ENCODE measurements at places on chromosomes 12 and 14.

DNA sequence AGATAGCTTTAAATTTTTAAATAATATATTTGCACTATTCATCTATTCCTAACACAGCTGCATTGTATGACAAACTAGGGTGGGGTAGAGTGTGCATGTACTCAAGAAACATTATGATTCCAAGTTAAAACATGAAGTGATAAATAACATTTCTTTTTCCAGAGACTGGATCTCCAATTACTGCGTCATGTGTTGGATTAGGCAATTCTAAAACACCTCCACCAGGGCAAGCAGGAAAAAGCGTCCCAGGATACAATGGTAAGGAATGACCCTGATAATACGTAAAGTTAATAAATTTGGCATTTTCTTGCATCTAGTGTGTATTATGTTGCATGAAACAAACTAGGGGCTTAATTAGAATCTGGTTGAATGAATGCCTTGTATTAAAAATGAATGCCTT is 138.9 kb downstream of the ACSS3 start:
- no peak for DNase-seq

DNA sequence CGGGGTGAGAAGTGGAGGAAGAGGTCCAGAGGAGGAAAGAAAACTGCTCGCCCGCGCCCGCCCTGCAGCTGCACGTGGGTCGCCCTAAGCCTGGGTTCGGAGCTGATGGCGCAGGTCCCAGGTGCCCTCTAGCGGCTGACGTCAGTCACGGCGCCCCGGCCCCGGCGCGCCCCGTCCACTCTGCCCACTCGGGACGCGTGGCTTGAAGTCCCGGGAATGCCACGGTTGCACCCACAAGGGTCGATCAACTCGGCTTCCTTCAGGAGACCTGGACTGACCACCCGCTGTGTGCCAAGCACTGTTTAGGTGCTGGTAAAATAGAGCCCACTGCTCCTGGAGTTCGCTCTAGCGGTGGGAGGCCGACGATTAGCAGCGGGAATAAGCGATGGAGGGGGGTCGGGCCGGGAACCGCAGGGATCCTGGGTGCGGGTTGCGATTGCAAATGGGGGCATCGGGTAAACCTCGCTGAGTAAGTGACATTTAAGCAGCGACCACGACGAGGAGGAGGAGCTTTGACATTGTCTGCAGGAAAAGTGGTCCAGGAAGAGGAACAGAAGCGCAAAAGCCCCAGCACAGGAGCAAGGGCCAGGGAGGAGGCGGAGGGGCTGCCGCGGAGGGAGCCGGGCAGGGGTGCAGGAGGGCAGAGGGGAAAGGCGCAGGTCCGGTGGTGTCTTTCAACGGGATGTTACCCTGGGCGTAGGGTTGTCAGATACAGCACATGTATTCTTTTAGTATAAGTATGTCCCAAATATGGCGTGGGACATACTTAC is 5.1 kb upstream of the ZNF839 start:
- peak; percentile 62 for DNase-seq

GRCh38 chr12:49451468-49452259 is 84.4 kb downstream of the SPATS2 start:
- no peak for DNase-seq

DNA sequence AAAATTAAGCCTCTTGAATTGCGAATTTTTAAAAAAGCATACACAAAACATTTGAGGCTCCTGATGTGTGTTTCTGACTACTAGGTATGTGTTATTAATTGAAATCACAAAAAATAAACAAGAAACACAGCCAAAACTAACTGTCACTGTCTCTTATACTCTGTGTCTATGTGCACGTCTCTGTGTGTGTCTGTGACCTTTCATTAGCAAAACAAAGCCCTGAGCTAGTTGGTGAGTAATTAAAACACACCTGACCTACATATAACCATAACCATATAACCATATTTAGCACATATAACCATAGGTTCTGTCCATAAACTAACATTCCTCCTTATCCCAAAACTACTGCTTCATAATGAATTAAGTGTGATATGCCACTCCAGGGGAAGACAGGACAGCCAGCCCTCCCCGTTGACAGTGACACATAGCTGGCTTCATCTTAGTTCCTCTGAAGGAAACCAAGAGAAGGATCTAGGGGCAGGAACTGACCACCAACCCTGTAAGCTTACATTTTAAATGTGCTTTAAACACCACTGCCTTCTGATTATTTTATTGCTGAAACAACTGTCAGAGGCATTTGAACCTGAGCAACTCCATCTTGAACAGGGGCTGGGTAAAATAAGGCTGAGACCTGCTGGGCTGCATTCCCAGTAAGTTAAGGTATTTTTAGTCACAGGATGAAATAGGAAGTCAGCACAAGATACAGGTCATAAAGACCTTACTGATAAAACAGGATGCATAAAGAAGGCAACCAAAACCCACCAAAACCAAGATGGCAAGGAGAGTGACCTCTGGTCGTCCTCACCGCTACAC is 106.7 kb downstream of the PPP2R5E start:
- DNase-seq: no peak

DNA sequence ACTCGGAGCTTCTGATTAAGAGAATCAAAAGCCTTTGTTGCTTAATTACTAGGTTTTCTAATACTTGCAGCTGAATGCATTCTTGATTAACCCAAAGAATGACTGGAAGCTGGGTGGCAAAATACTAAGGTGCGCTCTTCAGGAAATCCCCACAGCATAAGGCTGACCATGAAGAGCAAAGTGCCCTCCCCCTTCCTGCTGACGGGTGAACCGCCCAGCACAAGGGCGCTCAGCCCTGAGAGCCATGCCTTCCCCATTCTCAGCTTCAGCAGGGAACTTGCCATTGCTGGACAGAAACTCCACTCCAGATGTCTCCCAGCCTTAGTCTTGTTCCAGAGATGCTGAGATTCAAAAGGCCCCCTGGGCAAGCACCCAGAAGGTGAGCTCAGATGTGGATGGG is 27.2 kb upstream of the FBRSL1 start:
- no peak for DNase-seq

- no peak for DNase-seq
Observed at GRCh38 chr12:24522736-24523135, 426.2 kb downstream of the BCAT1 start.

DNA sequence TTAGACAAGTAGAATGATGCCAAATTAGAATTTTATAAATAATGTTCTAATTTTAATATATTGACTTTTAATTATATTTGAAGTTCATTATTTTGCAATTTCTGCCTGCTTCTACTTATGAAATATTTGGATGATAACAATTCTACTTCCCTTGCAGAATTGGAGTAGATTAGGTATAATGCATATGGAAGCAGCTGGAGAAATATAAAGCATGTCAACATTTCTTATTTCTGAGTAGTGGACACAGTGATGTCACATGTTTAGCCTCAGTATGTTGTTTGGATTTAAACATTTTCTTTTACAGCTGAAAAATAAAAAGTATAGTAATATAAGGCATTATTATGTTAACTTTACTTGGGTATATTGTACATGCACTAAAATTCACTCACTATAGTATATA is 344.2 kb upstream of the E2F7 start:
- DNase-seq: no peak

DNA sequence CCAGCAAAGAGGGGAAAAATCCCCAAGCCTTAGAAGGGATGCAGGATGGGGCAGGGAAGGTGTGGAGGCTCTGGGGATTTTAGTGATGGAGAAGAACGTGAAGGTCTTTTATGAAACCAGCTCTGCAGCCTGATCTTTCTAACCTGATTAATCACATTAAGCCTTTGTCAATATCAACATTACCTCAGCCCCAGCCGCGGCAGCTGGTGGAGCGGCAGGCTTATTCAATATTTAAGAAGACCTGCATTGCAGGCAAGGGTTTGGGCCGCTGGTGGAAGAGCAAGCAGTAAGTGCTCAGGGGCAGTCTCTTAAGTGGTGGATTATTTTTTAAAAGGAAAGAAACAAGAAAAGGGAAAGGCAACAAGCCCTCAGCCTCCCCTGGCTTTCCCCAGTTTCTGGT is 16.6 kb downstream of the RPH3A start:
- DNase-seq: no peak

DNA sequence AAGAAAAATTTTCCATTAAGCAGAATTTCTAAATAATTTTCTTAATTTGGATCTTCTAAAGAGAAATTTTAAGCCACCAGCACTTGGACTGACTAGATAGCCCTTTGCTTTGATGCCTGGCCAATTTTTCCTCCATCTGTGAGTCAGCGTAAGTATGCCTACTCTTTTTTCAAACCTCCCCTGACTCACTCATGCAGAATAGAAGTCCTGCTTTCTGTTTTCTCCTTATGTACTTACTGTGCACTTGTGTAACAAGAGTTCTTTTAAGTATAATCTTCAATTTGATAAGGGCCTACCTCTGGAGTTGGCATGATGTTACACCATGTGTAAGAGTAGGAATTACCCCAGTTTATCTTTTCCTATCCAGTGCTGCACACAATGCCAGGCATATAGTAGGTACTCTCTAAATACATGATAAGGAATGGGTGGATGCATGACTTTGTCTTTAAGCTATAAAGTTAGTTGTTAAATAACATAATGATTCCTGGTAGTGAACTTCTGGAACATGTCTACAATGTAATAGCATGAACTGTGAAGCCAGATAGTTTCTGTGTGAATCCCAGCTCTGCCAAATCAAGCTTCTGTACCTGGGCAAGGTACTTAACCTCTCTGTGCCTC is 329.6 kb downstream of the TMTC2 start:
- DNase-seq: no peak

DNA sequence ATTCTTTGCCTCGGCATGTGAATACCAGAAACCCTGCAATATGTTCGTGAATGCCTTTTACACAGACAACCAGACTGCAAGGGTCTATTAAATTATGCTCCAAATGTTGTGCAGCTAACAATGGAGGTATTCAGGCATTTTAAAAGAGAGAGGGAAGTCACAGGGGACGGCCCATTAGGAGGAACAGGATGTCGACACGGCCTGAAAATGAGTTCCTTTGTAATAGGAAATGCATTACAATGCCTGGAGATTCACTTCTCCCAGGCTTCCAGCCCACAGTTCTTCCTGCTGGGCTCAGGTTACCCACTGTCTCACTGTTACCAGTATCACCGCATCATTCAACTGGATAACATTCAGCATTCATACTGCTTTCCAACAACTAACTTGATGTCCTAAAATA is 2.5 kb downstream of the DUSP6 start:
- DNase-seq: no peak
